HFFc6 (cell line): ENCODE measurements at places on chromosomes 16 and 17. TPM values are rescaled to one million over a fixed set of nuclear protein-coding genes. Genes with fewer than 3 reads are reported as not detected.

HSPB9 gene
- total RNA-seq, result not detected in 3 replicates

SEPTIN12 gene
- total RNA-seq, result not detected in 3 replicates

PERCC1 gene
- not detected in 3 replicates for total RNA-seq

CDRT15L2 gene
- not detected in 3 replicates for total RNA-seq

GRIN2A gene
- 0.05 TPM in 1 of 3 replicates, not detected in the others for total RNA-seq

DCUN1D3 gene
- 29.7 to 41.6 TPM (median 41.0 TPM) in 3 replicates for total RNA-seq

XAF1 gene
- 3.0 and 3.8 TPM in 2 replicates for total RNA-seq

NACA2 gene
- not detected in 3 replicates for total RNA-seq

FUS gene
- total RNA-seq, result 313 to 456 TPM (median 400 TPM) in 3 replicates

CA7 gene
- total RNA-seq, result not detected in 3 replicates

TPSG1 gene
- total RNA-seq, result 0.23 TPM in 1 of 3 replicates, not detected in the others

WNK4 gene
- total RNA-seq, result 22.2 and 28.8 TPM in 2 replicates

HSD11B2 gene
- total RNA-seq, result 0.32 TPM in 1 of 3 replicates, not detected in the others

TMC5 gene
- total RNA-seq, result not detected in 3 replicates

FAM83G gene
- total RNA-seq, result 19.6 to 22.9 TPM (median 21.5 TPM) in 3 replicates

QPRT gene
- total RNA-seq, result 3.0 to 9.0 TPM (median 5.7 TPM) in 3 replicates

KRTAP4-4 gene
- not detected in 3 replicates for total RNA-seq

ALOXE3 gene
- 0.14 to 0.37 TPM (median 0.17 TPM) in 3 replicates for total RNA-seq

KCTD13 gene
- total RNA-seq, result 15.9 to 17.0 TPM (median 16.8 TPM) in 3 replicates

PYY gene
- not detected in 3 replicates for total RNA-seq

MYH11 gene
- total RNA-seq, result 0.02 TPM in 1 of 3 replicates, not detected in the others

ABCA6 gene
- total RNA-seq, result 0.07 TPM in 1 of 3 replicates, not detected in the others

C17orf78 gene
- total RNA-seq, result not detected in 3 replicates

ZMYND15 gene
- not detected in 3 replicates for total RNA-seq

FAHD1 gene
- total RNA-seq, result 29.7 to 40.7 TPM (median 36.6 TPM) in 3 replicates

DDX52 gene
- 26.4 to 29.8 TPM (median 27.0 TPM) in 3 replicates for total RNA-seq

GALR2 gene
- 0.15 to 0.51 TPM (median 0.21 TPM) in 3 replicates for total RNA-seq

TTC19 gene
- total RNA-seq, result 12.2 to 16.4 TPM (median 15.4 TPM) in 3 replicates

MYCBPAP gene
- total RNA-seq, result 0.20 and 0.39 TPM in 2 replicates

PRR35 gene
- not detected in 2 replicates for total RNA-seq

ALOX15B gene
- total RNA-seq, result not detected in 3 replicates
